ENCODE measurements at places on chromosomes 1 and 21.

DNA sequence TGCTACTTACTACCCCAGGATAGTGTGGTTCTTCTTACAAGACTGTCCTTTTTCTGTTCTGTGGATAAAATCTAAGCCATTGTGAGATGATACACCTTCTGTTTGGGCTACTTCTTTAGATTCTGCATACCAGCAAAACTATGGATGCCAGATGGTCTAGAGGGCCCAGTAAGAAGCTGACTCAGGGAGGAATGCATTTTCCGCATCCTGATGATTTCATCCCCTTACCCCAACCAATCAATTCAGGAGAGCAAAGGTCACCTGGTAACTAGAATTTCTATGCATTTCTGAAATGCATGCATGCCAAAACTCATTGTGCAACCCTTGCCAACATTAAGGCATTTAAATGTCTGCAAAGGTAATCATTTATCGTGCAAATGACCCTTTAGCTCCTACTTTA is 285.7 kb upstream of the ZP4 start:
- no peak for DNase-seq

GRCh38 chr1:67908250-67908936 is 75.1 kb upstream of the GNG12 start:
- peak; percentile 25 for DNase-seq

DNA sequence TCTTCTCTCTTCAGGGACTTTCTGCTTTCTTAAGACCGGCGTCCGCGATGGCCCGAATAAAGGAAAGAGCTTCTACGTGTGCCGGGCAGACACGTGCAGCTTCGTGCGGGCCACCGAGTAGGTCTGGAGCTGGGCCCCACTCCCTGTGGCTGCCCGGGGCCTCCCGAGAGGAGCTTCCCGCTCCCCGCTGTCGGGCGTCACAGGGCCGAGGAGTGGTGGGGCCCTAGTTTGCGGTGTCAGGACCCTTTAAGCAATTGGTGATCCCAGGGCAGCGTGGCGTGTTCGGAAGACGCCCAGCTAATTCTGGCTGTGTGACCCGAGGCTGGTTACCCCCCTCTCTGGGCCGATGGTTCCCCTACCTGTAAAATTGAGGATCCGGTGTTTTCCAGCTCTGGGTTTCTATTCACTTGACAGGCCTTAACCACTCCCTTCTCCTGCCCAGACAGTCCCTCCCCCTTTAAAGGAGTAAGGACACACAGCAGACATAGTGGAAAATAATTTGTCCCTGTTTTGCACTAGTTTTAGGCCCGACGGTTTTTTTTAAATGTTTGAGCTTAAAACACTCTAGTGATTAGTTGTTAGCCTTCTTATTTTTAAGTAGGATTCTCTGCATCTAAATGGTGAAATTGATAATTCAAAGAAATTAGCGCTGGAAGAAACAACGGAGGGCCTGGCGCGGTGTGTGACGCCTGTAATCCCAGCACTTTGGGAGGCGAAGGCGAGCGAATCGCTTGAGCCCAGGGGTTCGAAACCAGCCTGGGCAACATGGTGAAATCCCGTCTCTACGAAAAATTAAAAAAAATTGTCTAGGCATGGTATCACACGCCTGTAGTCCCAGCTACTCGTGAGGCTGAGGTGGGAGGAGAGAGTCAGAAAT is 553 bp downstream of the TTF2 start:
- peak; percentile 36 for DNase-seq

- DNase-seq: no peak
These were observed 882 bp downstream of the VPS13D start for GRCh38 chr1:12230549-12231275.

- DNase-seq: no peak
These were observed 481 bp downstream of the CCDC163 start for GRCh38 chr1:45499415-45499769.

GRCh38 chr1:101394041-101394440 is 157.2 kb downstream of the S1PR1 start:
- DNase-seq: peak; percentile 68

DNA sequence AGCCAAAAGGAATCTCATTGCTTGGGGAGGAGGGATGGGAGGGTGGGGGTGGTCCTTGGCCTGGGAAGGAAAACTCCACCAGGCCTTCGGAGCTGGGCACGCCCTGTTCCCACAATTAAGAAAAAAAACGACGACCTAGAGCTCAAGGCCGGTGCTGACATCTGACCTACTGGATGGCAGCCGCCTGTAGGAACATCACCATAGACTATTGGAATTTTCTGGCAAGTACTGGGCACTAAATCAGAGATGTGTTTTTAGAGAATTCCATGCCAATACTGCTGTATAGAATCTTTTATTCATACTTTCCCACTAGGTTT is 729 bp downstream of the NADK start:
- peak; percentile 37 for DNase-seq

DNA sequence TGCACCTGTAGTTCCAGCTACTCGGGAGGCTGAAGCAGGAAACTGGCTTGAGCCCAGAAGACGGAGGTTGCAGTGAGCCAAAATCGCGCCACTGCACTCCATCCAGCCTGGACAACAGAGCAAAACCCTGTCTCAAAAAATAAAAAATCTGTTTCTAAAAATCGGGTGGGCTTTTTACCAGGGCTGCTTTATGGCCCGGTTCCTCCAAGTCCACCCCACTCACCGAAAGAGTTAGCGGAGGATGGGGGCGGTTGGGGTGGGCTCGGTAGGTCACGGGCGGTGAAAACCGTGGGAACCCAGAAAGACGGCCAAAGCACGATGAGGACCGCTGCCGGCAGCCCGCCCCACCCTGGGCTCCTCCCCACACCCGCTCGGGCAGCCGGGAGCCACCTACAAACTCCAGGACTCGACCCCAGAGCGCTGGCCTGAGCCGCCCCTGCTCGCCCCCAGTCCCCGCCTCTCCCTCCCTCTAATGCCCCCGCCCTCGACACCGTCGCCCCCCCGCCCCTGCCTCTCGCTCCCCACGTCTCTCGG is 846 bp upstream of the PER3 start:
- DNase-seq: peak; percentile 70

DNA sequence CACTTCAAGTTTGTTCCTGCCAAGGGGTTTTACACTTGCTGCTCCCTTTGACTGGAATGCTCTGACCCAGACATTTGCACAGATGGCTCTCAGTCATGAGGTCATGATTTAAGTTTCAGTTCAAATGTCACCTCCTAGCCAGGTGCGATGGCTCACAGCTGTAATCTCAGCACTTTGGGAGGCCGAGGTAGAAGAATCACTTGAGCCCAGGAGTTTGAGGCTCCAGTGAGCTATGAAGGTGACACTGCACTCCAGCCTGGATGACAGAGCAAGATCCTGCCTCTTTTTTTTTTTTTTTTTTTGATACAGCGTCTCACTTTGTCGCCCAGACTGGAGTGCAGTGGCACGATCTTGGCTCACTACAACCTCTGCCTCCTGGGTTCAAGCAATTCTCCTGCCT is 4.5 kb upstream of the ZMYM4 start:
- DNase-seq: no peak

DNA sequence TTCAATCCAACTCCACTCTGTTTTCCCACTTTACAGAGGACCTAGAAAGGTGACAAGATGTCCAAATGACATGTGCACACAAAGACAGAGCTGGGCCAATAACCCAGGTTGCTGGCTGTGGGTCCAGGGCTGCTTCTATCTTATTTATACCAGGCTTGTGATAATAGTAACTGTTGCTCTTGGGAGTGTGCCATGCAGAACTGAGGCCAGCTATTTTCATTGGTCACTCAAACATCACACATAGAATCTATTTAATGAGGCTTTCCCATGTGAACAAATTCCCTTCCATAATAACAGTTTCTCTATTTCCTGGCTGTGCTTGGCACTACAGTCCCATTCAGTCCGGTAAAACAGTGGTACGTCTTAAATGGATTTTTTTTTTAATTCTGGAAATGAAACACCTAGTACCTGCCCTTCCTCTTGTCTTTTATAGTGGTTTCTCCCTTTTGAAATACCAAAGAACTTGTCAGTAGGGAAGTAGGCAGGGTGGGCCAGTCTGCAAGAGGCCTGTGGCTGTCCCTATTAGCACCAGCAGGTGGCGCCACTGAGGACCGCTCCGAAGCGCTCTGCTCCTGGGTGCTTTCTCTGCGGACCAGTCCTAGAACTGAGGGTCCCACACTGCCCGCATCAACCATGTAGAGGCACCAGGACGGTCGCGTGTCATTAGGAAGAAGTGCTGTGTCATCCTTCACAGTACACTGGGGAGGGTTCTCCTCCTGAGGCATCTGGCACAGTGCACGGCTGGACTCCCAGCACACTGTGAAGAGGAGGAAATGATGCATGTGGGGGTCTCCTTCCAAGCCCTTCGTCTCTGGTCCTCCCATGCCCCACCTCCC is 52.1 kb downstream of the GPR161 start:
- peak; percentile 36 for DNase-seq

GRCh38 chr21:27192281-27192949 is 225.5 kb upstream of the ADAMTS5 start:
- DNase-seq: no peak

- no peak for DNase-seq
These were observed 25.0 kb downstream of the NAV1 start for GRCh38 chr1:201563941-201564340.

DNA sequence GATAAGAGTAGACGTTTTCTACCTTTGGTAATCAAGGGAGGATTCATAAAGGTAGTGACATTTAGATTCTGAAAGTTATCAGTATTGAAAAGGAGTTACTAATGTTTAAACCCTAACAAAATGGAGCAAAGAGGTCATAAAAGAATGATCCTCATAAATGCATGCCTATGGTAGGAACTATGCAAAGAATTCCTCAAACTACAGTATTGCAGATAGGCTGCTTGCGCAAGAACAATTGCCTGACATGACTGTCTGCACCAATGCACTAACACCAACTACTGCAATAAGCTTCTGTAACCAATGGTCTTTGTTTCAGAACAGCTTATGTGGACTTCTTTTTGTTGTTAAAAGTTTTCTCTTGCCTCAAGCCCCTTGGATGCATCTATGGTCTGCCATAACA is 597.3 kb upstream of the ADGRL4 start:
- no peak for DNase-seq

DNA sequence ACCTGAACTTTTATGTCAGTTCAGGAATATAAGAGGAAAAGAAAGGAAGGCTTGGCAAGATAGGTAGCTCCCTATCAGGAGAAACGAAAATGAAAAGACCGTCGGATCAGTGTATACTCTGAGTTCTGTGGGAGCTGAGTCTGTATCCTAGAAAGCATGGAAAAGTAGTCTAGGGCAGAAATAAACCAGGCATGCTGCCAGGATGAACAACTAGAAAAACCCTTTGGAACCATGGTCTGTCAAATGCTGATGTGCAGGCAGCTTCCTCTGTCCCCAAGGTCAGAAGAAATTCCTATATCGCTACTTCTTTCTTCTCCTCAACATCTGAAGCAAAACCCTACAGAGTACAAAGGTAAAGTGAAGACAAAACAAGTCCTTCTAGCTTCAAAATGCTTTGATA is 268.8 kb downstream of the ST6GALNAC3 start:
- DNase-seq: no peak

- DNase-seq: no peak
These were observed 147.2 kb upstream of the ADAMTS5 start for GRCh38 chr21:27114111-27114510.

GRCh38 chr1:109819906-109820305 is 56.2 kb upstream of the EPS8L3 start:
- DNase-seq: no peak

GRCh38 chr1:223401873-223402789 is 8.9 kb downstream of the CCDC185 start:
- peak; percentile 64 for DNase-seq

DNA sequence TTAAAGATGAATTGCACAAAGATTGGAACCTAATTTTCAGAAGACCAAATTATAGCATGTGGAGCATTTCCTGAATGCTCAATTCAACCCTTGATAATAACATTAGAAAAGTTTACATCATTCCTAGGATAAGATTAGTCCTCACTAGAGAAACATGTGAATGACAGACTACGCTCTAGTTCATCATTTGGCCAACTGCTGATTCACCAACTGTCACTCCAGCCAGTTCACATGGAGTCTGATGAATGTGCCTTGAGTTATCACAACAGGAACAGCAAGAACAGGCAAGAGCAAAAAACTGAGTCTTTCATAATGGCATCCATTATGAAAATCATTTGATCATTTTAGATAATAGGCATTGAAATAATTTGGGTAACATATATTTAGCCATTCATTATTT is 415.9 kb downstream of the PTPRC start:
- DNase-seq: no peak

GRCh38 chr1:174097426-174097825 is 61.9 kb upstream of the RABGAP1L start:
- DNase-seq: no peak

DNA sequence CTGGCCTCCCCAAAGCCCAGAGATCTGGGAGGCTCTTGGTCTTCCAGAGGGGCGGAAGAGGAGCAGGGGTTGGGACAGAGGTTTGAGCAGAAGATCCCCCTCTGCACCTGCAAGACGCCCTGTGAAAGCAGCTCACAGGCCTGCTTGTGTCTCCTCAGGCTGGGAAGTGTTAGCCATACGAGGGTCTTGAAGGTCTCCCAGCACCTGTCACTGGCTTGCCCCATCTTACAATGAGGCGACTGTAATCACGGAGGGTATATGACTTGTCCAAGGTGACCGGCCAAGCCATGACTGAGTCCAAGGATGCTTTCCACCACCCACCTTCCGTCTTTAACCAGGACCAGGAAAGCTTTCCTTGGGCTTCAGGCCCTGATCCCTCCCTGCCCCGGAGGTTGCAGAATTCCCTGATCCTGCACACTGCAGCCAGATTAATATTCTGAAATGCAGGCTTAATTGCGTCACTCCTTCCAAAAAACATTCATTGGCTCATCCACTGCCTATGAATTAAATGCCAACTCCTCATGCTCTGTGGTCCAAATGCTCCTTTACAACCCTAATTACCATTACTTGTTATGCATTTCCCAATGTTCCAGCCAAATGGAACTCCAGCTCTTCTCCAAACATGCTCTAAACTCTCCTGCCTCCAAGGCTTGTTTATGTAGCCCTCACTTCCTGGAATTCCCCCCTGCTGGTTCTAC is 64.0 kb downstream of the DDX20 start:
- DNase-seq: no peak

DNA sequence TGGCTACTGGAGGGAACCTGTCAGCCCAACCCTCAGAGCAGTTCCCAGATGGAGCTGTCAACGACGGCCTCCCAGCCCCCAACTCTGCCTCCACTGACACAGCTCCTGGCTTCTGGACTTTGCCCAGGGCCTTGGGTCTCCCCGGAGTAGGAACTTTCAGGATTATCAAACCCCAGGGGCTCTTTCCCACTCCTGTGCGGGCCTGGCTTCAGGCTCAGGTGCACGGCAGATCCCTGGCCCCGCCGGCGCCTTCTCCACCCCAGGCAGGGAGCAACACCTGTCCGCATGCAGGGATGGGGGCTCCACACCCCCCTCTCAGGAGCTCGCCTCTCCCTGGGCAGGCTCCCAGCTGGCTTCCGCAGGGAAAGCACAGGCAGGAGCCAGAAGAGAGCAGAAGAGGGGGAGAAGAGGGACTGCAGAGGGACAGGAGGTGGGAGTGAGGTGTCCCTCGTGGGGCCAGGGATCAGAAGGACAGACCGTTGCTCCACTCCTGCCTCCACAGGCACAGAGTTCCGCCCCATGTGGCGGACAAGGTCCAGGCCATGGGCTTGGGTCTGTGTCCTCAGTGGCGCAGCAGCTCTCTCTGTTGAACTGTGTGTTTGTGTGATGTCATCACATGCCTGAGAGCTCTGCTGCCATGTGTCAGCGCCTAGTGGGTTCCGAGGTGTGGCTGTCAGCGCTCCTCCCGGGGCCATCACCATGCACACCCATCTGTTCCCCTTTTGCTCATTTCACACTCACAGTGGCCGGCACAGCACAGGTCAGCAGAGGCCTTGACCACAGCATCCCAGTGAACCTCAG is 107.7 kb downstream of the PDE9A start:
- DNase-seq: no peak

- DNase-seq: no peak
These were observed 6.2 kb upstream of the KIAA1614 start for GRCh38 chr1:180906511-180906910.
